ENCODE measurements at places on chromosomes 16 and 17.

DNA sequence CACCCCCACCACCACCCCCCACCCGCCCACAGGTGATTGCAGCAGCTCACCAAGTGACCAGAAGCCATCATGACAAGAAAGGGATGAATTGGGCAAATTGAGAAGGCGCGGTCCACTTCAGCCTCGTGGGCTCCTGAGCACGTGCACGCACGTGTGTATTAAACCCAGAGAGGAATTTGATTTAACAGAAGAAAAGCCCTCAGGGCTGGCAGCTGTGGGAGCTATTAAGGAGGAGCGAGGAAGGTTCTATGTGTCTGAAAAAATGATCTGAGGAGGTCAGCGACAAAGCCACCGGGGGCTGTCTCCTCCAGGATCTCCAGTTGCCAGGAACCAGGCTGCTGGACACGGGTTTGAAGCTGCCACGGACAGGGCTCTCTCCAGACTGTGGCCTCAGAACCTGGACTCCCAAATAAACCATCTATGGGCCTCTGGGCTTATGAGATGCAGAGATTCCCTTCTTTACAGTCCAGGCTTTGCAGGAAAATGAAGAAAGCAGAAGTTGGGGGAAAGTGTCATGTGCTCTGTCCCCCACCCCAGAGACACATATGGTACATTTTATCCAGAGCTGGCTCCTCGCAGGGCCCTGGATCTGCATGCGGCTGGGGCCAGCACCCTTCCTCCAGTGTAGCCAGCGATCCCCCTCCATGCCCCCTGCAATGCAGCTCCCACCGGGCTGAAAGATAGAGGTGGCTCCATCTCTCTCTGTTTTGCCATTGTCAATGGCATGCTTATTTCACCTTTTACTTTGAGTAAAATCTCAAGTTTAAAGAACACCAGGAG, 219.7 kb upstream of the RPL38 start:
- DNase-seq: no peak

- no peak for DNase-seq
These were observed 25.3 kb upstream of the KSR1 start for GRCh38 chr17:27430882-27431491.

GRCh38 chr16:84458606-84459532, 45.6 kb downstream of the MEAK7 start:
- DNase-seq: peak; percentile 30

DNA sequence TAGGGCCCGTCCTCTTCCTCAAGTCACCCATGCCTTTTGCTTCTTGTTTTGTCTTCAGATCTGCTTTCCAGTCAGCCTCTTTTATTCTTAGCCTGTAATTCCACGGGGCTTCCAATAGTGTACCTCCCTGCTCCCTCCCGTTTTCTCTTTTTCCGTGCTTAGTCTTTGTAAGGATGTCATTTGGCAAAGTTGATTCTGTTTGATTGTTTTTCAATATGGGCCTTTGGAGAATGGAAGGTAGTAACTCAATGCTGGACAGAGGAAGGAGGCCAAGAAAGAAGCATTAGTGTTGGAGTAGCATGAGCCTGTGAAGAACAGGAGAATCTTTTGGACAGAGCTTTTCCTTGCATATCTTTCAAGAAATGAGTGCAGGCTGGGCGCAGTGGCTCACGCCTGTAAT, 6.5 kb downstream of the WWP2 start:
- no peak for DNase-seq

DNA sequence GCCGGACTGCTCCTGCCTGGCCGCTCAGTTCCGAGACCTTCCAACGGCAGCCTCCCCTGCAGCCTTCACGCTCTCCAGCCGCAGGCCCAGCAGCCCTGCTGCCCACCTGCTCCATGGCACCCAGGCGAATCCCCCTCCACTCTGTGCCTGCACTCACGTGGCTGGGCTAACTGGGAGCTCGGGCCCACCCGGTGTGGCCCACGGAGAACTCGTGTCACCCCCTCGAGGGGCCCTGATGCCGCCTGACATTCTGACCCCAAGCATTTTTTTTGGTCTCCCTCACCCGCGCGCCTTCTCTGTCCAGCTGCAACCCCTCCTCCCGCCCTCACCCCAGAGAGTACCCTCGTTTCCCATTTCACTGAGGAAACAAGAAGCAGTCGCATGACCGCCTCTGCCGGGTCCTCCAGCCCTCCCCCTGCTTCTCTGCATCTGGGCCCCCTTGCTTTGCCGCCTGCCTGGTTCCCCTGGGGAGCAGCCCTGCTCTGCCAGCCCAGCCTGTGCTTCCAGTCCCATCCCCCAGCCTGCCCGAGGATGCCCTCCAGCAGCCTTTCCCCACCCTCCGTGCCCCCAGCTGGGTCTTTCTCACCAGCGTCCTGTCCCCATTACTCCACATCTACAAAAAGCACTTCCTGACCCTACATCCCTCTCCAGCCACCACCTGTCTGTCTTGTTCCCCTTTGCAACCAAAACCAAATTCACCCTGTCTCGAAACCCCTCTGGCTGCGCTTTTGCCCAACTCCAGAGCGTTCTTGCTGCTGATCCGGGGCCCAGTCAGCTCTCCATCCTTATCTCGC, 146.4 kb upstream of the CHMP6 start:
- no peak for DNase-seq

GRCh38 chr17:31198026-31198425, 99.0 kb downstream of the OMG start:
- DNase-seq: no peak

GRCh38 chr16:77037696-77038347, 153.2 kb upstream of the MON1B start:
- no peak for DNase-seq

DNA sequence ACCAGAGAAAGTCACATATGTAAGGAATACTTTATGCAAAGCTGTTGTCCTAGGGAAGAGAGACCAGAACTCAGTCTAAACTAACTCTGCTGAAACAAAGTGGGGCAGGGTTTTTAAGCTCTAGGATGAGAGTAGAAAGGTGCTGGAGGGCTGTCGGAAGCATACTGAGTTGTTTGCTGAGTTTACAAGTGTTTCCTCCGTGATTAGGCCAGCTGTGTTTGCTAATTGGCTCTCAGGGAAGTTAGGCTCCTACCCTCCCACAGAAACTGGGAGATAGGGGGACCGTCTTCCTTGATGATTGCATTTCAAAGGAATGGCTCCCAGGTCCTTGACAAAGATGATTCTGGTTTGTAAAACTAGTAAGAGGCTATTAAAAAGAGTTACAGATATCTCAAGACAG, 24.4 kb upstream of the CRYM start:
- DNase-seq: no peak

GRCh38 chr17:35554668-35555067, 6.0 kb downstream of the SLFN14 start:
- no peak for DNase-seq

DNA sequence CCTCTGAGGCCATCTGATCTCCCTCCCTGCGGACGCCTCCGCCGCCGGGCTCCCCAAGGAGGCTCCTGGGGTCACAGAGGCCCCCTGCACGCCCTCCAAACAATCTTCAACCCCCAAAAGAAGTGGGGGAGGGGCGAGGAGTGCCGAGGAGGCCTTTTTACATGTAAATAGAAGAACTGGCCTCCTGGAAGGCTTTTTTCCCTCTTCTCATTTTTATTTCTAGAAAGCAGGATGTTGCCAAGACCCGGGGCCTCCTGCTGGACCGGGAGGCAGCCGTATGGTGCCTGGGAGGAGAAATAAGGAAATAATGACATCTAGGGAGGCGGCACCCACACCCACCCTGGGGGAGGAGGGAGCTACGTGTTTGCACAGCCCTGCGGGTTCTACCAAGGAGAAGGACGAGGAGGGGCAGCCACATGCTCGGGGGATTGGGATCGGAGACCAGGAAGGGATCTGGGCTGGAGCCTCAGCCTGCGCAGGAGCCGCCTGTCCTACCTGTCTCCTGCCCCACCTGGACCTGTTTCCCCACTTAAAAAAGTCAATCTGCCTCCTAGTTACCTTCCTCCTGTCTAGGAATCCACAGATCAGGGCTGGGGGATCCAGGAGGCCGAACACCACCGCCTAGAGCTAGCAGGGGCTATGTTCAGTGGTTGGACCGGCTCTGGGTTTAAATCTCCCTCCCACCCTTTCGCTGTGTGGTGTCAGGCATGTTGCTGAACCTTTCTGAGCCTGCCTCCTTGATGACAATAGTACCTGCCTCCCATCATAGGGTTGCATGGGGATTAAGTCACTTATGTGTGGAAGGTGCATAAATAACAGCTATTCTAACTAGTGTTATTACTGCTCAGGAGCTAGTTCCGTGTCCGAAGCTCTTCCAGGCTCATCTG, 175.7 kb upstream of the GSE1 start:
- DNase-seq: no peak

GRCh38 chr17:34452769-34453168, 89.7 kb upstream of the CCL1 start:
- DNase-seq: no peak

DNA sequence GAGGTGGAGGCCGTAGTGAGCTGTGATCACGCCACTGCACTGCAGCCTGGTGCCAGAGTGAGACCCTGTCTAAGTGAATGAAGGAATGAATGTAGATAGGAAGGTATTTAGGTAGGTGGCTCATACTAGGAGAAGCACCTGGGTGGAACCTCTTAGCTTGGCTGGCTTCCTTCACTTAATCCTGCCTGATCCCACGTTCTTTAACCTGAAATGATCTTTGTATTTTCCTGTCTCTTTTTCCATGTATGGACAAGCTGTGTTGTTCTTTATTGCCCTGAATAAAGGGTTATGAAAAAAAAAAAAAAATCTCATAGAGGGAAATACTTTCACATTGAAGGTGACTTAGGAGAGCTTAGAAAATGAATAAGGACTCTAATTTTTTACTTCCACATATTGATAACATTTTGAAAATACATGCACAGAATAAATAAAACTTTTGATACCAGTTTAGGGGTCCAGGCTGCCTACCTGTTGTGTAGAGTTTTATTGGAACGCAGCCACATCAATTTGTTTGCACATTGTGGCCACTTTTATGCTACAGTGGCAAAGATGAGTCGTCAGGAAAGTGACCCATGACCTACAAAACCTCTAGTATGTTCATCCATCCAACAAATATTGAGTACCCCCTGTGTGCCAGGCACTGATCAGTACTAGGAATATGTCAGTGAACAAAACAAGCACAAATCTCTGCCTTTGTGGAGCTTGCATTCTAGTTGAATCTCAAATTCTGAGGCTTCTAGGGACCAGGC, 44.6 kb downstream of the VPS35L start:
- no peak for DNase-seq

DNA sequence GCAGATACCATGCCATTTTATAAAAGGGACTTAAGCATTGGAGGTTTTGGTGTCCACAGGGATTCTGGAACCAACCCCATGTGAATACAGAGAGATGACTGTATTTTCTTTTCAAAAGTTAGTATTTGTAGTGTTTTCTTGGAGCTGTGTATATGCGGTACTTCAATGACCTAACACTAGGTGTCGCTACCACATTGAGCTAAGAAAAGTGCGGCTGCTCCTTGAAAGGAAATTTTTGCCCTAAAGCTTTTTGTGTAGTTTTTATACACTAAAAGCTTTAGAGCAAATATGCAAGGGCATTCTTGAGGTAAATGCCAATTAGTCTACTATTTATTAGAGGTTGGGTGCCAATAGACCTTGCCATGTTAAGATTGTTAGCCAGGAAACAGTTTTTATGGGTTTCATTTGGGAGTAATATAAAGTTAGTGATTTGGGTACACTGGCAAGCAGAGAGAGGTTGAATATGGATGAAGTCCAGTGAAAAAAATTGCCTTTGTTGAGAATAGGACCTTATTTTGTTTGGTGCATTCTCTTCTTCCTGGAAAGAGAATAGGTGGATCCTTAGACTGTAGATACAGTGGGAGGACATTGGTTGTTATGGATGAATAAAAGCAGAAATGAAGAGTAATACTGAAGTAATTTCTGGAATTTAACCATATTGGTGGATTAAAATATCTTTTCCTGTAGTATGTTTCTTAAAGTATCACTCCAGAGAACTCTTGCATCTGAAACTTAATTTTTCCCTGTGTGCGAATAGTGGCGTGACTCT, 43.3 kb downstream of the BCAS3 start:
- no peak for DNase-seq

DNA sequence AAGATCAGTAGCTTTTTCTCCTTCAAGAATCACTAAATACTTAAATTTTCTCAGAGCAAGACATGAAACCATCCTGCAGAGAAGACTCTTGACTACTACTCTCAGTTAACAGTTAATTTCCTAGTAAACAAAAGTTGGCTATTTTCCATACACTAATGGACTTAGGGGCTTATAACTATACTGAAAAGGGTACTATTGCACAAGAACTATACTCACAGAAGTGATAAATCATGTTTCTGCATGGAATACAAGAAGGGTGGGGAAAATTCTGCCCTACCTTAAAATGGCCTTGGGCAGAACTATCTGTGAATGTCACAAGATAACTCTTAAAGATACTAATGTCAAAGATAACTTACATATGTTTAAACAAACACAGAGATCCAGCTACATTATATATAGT, 12.5 kb downstream of the ZNF652 start:
- no peak for DNase-seq

DNA sequence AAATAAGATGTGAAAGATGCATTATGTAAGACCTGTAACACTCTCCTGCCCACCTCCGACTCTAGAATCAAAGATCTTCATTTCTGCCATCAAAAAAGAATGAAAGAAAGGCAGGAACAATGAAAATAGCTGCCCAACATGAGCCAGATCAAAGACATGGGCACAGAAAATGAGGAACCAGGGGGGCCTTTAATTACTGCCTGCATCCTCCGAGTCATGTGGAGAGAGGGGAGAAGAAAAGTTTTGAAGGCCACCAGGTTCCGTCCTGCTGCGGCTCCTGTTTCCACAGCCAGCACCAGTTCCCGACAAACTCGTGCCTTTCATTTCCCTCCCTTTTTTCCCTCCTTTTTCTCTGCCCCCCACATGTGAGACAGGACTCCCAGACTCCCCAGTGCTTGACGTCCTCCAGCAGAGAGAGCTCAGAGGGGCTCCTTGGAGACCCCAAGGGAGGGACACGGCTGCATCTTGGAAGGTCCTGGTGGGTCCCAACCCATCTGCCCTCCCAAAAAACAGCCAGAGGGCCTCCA, 168.4 kb downstream of the ZNF423 start:
- DNase-seq: no peak

GRCh38 chr16:53281280-53281679, 153.0 kb upstream of the RBL2 start:
- no peak for DNase-seq

- DNase-seq: no peak
These were observed 15.8 kb downstream of the BLMH start for GRCh38 chr17:30275911-30276310.

DNA sequence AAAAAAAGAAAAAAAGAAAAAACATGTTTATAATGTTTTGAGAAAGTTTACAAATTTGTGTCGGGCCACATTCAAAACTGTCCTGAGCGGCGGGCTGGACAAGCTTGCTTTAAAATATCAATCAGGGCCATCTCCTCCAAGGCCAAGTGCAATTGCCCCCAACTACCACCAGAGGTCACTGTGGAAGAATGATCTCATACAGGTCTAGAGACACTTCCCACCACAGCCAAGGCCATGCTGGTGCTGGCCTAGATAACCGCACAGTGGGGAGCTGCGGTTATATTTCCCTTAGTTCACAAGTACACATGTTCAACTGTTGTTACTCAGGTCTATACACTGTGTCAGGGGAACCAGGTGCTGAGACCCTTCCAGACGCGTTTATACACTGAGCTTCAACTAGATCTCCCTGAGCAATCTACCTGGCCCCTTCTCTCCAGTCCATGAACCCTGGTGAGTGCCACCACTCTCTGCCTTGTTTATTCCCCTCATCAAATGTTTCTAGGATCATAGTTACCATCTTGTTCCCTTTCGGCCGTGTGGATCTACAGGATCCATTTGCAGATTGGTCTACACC, 83.8 kb upstream of the CCL2 start:
- peak; percentile 69 for DNase-seq

All from activated CD8-positive, alpha-beta memory T cell treated with anti-CD3 and anti-CD28 coated beads, Interleukin-2, amount 50 U/mL, for 48 hours (primary cell).